Activated naive CD8-positive, alpha-beta T cell treated with anti-CD3 and anti-CD28 coated beads for 36 hours (primary cell): ENCODE measurements at places on chromosomes 1 and 21. TPM values are rescaled to one million over a fixed set of nuclear protein-coding genes. Genes with fewer than 3 reads are reported as not detected.

Gene FMO1
- total RNA-seq: not detected

Gene SHE
- not detected for total RNA-seq

Gene TFB2M
- total RNA-seq: 35.9 TPM

Gene RORC
- total RNA-seq: 0.12 TPM

Gene S100A7
- total RNA-seq: not detected

Gene MARCKSL1
- total RNA-seq: 26.7 TPM

DNA sequence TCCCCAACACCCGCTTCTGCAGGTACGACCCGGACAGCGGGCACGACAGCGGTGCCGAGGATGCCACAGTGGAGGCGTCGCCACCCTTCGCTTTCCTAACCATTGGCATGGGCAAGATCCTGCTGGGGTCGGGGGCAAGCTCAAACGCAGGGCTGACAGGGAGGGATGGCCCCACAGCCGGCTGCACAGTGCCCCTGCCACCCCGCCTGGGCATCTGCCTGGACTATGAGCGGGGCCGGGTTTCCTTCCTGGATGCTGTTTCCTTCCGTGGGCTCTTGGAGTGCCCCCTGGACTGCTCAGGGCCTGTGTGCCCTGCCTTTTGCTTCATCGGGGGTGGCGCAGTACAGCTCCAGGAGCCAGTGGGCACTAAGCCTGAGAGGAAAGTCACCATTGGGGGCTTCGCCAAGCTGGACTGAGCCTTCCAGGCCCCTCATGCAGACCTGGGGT lies 10.1 kb downstream of the TRIM46 start:
- H3K36me3 ChIP-seq: peaks cover 10% of the 10 kb centered on the region
- H3K4me3 ChIP-seq: no peak overlapping the region
- no peak overlapping the region for H3K27ac ChIP-seq
- no peaks in the 10 kb centered on the region for H3K27me3 ChIP-seq

DNA sequence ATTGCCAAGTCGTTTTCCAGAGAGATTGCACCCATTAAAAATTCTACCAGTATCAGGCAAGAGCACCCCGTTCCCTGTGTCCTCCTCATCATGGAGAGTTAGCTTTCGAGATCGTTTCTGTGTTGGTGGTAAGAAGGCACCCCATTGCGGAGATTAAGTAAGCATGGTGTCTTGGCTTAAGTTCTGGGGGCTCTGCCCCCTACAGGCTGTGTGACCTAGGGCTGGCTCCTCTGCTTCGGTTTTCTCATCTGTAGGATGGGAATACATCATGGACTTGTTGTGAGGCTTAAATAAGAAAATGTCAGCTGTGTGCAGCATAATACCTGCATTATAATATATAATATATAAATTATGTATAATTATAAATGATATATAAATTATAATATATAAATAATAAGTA lies 36.8 kb upstream of the TENT5C start:
- H3K36me3 ChIP-seq: no peaks in the 10 kb centered on the region
- no peaks in the 10 kb centered on the region for H3K27me3 ChIP-seq
- H3K27ac ChIP-seq: no peak overlapping the region
- H3K4me3 ChIP-seq: no peak overlapping the region
- no peak for DNase-seq
- peaks cover 12% of the 10 kb centered on the region for H3K4me1 ChIP-seq

- peaks cover 55% of the 10 kb centered on the region for H3K4me1 ChIP-seq
- H3K27ac ChIP-seq: no peak within 1 kb of the TSS
- no peak within 1 kb of the TSS for H3K4me3 ChIP-seq
- H3K27me3 ChIP-seq: peaks cover 28% of the 10 kb centered on the region
- no peak for DNase-seq
Measured at GRCh38 chr1:206772243-206772937, at the start of gene IL10. TSS of gene IL10 (minus strand) at chr1:206772494. CDS start at chr1:206772435, 59 bp downstream.

DNA sequence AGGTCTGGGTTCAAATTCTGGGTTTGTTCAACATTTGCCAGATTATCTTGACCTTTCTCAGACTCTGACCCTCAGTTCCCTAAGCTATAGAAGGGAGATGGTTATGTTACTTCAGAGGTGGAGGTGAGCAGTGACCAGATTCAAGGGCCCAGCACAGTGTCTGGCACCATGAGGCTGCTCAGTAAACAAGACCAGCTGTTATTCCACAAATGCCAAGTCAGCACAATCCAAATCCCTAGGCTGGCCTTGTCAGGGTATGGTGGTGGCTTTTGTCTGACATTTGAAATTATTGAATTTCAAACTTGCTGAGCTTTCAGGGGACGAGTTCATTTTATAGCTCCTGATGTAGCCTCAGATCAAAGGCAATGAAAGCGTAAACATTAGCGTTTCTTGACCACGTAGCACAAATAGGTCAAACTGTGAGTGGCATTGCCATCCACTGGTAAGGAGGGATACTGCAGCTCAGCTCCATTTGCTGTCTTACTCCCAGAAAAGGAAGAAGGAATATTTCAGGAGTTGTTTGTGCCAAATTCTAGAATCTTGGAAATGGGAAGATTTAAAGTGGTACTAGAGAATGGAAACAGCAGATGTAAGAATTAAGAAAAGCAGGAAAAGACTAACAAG lies 94.3 kb upstream of the EDN2 start:
- H3K4me3 ChIP-seq: no peak overlapping the region
- H3K27me3 ChIP-seq: no peaks in the 10 kb centered on the region
- no peak overlapping the region for H3K27ac ChIP-seq
- H3K36me3 ChIP-seq: peaks cover 24% of the 10 kb centered on the region
- no peak for DNase-seq
- H3K4me1 ChIP-seq: peaks cover 39% of the 10 kb centered on the region

DNA sequence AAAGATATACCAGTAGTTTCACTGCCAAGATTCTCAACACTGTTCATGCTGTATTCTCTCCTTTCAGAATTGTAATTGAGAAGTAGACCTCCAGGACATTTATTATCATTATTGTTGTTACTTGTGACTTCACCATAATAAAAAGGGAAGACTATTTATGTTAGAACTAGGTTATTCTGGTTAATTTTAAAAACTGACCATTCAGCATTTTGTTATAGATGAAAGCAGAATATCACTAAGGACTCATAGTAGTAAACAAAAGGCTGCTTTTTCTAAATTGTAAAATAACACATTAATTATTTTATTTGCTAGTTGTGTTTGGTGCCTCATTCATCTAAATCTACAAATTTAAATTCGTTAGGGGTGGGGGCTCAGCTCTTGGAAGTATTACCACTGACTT lies 210.4 kb downstream of the PATJ start:
- H3K27me3 ChIP-seq: no peaks in the 10 kb centered on the region
- H3K4me1 ChIP-seq: peaks cover 4% of the 10 kb centered on the region
- no peak overlapping the region for H3K27ac ChIP-seq
- H3K4me3 ChIP-seq: no peak overlapping the region

DNA sequence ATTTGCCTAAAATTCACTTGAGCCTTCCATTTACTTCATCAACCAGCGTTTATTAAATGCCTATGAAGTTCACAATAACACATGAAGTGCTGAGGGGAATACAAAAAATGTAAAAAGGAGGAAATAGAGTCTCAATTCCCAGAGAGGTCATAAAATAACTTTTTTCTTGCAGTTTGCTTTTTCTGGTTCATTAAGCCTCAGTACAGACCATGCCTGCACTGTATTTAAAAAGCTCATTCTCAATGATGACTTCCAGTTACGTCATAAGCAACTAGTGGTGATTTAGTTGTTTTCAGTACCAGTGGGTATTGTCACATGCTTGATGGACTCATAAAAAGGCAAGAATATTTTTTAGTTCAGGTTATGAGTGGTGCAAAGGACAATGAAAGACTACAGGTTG lies 160.1 kb upstream of the UBE2U start:
- no peaks in the 10 kb centered on the region for H3K36me3 ChIP-seq
- DNase-seq: no peak
- no peak overlapping the region for H3K27ac ChIP-seq
- no peaks in the 10 kb centered on the region for H3K4me1 ChIP-seq

GRCh38 chr1:56561227-56562019 lies 17.9 kb downstream of the PLPP3 start:
- no peak overlapping the region for H3K4me3 ChIP-seq
- DNase-seq: no peak
- no peaks in the 10 kb centered on the region for H3K36me3 ChIP-seq

DNA sequence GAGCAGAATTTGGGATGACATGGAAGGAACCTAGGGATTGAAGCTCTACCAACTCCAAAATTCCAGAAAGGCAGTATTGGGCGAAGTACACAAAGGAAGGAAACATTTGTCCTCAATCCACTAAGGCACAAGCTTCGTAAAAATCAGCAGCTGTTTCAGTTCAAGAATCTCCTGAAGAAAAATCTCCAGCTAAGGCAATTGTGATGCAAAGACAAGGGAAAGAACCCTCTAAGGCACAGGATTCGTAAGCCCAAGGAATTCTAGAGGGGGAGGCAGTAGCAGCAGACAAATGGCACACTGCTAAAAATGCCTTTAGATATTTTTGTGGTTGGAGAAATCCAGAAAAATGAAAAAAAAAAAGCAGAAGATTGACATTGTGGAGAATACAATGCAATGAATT lies 64.5 kb upstream of the PLPPR5 start:
- DNase-seq: no peak
- H3K4me3 ChIP-seq: no peak overlapping the region
- H3K4me1 ChIP-seq: no peaks in the 10 kb centered on the region
- no peaks in the 10 kb centered on the region for H3K27me3 ChIP-seq
- H3K36me3 ChIP-seq: no peaks in the 10 kb centered on the region
- H3K27ac ChIP-seq: no peak overlapping the region

DNA sequence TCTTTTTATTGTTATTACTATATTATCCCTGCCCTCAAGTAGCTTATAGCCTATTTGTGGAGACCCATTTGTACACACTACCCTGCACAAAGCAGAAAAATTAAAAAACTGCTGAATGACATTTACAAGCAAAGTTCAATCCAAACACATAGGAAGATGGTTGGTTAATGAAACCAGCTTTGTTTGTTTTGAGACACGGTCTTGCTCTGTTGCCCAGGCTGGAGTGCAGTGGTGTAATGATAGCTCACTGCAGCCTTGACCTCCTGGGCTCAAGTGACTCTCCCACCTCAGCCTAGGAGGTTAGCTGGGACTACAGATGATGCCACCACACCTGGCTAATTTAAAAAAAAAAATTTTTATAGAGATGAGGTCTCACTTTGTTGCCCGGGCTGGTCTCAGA lies 31.6 kb downstream of the TGFB2 start:
- H3K4me3 ChIP-seq: no peak overlapping the region
- DNase-seq: no peak
- H3K4me1 ChIP-seq: peaks cover 22% of the 10 kb centered on the region
- peaks cover 61% of the 10 kb centered on the region for H3K27me3 ChIP-seq
